ENCODE measurements at places on chromosomes 12 and 14.

- DNase-seq, result no peak
These were observed 196.9 kb downstream of the GRIN2B start for GRCh38 chr12:13784504-13784903.

GRCh38 chr14:54338696-54339317 lies 58.0 kb upstream of the CDKN3 start:
- no peak for DNase-seq

- DNase-seq, result no peak
These were observed at the start of gene SMIM41 for GRCh38 chr12:52079576-52080402. TSS of gene SMIM41 (plus strand) at chr12:52079704. CDS start at chr12:52079780, 76 bp downstream.

DNA sequence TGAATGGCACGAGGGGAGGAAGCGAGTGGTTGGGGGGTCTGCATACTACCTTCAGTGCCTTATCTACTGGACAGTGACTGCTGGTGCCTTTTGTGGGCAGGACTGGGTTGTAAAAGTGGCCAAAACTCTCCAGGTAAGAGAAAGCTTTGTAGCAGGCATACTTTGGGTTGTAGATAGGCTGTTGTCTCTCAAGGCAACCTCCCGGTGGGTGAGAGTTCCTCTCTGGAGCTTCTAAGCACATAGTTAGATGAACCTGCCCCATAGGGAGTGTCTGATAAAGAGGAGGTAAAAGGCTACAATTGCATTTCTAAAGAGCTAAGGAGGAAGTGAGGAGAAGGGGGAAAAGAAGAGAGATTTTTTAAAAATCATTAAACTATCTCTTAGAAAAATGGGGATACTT lies 4.2 kb upstream of the DAD1 start:
- no peak for DNase-seq

- no peak for DNase-seq
These were observed 377.4 kb downstream of the NAV3 start for GRCh38 chr12:78208092-78208491.

DNA sequence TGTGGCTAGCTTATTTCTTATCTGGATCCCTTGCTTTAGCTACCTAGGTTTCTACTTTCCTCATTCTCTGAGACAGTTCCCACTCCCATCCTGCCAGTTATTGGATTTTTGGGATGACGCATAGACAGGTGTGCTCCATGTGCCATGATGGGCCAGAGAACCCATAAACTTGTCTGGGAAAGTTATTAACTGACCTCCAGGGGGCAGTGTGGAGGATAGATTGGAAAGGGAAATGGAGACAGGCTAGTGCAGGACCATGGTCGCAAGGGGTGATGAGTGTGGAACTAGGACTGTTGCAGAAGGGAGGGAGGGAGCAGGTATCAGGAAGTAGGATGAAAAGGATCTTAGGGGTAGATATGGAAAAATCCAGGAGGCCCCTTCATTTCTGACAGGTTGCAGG lies 80.3 kb downstream of the ESRRB start:
- peak; percentile 75 for DNase-seq

DNA sequence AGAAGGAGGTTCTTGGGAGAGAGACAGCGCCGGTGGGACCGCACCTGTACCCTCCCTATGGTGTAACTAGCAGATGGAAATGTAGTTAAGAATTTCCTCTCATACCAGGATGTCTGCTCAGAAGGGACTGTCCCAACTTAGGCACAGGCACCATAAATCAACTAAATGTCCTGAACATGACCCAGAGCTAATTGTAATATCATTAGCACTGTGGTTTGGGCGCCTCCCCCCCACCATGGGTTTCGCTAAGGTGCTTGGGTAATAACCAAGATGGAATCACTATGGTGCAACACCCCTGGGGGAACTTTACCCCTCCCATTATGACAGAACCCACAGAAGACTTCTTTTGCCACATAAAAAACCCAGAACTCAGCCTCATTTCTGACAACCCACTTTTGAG lies 15.9 kb downstream of the ZNF641 start:
- DNase-seq, result no peak

Data from GM20000 (cell line).